ENCODE measurements at places on chromosomes 2 and 18.

DNA sequence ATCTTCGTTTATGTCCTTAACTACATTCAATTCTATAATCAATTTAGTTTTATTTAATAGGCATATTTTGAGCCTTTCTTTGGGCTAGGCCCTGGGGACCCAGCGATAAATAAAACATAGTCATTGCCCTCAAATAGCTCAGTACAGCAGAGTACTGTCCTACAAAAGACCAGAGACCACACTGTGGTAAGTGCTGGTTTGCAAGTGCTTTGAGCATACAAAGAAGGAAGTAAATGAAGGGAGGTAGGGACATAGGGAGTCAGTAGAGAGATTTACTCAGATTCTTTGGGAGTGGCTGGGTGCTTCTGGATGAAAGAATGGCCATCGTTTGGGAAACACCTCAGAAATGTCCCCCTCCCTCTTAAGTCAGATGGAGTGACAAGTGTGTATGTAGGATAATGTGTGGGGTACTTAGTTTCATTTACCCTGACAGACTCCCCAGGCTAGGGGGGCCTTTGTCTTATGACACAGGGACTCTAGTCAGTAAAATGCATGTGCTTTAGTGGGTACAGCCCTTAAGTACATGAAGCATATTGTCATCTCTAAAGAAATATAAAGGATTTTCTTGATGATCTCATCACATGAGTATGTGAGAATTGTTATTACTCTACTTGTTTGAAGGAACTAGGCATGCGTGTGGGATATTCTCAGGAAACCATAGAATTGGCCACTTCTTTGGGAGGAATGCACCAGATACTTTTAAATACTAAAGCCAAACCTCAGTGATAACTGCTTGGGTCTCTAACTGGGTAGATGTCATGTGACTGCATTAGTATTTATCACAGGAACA lies 35.1 kb downstream of the MAPRE2 start:
- DNase-seq = no peak

DNA sequence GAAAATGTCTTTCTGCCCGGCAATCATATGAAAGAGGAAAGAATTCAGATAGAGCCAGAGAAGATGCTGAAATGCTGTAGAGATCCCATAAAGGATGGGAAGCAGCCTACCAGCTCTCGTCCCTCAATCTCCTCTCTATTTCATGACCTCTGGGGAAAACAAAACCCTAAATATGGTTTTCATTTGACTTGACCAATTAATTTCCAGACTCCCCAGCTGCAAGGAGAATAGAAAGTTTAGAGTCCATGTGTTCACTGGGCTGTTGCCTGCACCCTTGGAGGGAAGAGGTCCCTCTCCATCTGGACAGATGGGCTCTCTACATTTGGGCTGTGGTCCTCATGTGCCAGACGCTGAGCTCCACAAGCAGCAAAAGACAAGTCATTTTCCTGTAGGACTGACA lies 40.6 kb downstream of the CAPN13 start:
- no peak for DNase-seq

- DNase-seq = no peak
Observed at GRCh38 chr2:120596191-120596811, 139.4 kb upstream of the GLI2 start.

DNA sequence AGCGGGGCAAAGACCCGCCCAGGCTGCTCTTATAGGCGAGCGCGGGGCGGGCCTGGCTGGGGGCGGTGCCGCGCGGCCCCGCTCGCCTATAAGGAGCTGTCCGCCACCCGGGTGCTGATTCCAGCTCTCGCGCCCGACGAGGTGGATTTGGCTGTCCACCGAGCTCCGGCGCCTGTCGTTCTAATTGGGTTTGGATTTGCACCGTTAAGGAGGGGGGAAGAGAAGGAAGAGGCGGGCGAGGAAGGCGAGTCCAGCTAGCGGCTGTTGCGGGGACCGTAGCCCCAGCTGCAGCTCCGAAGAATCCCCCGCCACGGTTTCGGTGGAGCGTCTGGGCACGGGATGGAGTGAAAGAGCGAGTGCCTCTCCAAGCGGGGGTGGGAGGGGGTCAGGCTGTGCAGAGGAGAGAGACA lies at the start of gene CNTNAP5:
CNTNAP5 (plus strand) TSS at position 117 of the 410 bp plus-strand sequence. CDS start 364 bp downstream, outside the sequence.
- peak; percentile 9 for DNase-seq

DNA sequence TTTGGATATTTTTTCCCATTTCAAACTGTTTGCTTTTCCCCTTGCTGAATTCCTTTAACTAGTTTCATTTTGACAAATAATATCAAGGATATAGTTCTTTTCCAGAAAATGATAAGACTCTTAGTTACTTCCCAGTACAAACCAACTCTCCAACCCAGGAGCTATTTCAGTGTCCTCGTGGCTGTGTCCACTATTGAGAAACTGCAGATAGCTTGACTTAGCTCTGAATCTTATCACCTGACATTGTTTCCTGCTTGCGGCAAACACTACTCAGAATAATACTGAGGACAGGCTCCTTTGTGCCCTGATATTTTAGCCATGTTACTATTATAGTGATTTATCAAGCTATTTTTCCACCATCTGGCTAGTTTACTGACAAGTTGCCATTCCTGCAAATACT lies 74.6 kb downstream of the KLF7 start:
- DNase-seq = no peak

DNA sequence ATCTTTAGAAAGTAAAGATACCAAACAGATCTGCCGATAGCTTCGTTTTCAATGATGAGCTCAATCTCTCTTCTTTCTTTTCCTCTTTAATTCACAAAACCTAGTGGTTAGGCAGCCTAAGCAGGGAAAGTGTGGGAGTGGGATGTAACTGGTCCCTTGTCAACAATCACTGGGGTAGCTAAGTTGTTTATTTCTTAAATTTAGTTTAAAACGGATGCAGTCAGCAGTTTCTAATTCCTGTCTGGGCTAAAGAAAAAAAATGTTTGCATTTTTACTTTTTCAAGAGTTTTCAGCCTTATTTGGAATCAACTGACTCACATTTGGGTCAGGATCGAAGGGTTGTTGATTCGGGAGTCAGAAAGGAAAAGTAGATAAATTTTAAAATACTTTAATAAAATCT lies 137.7 kb upstream of the TACR1 start:
- no peak for DNase-seq

DNA sequence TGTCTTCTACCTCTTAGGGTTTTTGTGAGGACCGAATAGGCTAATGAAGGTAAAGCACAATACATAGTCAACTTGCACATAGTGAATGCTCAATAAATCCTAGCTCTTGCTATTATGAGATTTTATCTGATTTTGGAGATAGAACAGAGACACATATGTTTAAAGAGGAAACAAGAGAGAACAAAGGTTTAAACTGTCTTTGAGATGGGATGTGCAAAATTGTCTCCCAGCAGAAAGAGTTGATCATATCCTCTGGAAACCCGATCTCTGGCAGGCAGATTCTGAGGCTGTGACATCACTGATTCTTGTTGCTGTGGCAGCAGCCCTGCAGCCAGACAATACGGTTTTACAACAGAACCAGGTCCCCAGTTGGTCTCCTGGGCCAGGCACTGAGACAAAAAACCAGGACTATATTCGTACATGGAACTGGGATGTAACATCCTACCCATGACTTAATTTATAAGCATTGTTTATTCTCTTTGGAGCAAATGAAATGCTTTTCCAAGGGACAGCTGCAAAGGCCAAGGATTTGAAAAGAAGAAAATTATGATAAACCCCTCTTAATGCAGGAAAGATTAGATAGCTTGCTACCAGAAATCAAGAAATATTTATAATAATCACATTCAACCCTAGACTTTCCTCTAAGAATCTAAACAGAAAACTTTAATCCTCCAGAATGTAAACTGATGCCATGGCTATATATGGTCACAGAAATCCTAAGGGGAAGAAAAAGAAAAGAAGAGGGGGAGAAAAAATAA lies 80.2 kb downstream of the SLC8A1 start:
- no peak for DNase-seq

DNA sequence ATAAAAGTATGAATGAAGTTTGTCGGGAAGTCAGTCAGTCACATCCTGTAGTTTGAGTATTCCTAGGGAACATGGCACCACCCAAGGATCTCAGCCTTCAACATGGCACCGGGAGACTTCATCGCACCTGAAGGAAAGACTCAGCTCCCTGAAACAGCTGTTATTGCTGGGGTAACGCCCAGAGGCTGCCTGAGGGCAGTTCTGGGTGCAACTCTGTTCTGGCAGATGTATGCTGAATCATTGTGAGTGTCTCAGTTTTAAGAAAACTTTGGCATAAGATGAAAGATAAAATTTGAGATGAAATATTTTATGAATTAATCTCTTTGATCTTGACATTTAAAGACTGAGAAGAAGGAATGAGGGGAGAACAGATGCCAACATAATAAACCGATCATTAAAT lies 49.9 kb upstream of the SERPINB2 start:
- DNase-seq = no peak

- no peak for DNase-seq
Observed at GRCh38 chr2:209340522-209340921, 83.3 kb upstream of the MAP2 start.

DNA sequence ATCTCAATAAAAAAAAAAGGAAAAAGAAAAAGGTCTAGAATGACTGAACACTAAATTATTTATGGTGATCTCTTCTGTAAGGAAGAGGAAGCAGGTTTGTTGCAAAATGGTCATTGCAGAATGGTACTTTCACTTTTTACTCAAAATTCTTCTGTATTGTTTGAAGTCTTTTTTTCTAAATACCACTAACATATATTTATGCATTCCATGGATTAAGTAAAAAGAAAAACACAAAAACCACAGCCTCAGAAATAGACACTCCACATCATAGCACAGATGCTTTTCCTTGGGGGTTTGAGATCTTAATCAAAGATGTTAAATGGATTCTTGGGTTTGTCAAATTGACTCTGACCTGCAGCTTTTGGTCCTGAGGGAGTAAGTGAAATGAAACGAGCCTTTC lies 47.4 kb downstream of the RHOB start:
- DNase-seq = no peak

DNA sequence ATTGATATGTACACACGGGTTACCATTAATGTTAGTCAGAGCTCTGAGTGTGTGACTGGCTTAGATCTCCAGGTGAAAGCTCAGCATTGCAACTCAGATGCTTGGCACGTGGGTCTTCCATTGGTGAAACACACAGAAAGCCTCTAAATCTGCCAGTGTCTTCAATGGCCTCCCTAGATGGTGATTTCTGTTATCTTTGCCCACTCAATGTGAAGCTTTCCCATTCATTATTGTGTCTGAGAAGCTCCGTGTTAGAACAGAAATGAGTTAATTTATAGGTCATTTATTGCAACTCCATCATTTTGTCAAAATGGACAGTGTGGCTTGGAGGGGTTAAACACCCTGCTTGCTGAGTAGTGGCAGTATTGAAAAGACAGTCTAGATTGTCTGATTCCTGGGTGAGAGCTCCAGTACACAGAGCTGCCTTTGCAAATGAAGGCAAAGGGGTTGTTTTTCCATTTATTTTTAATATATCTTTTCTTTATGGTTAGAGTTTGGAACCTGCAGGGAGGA lies 64.7 kb upstream of the GCFC2 start:
- DNase-seq = no peak

- no peak for DNase-seq
Observed at GRCh38 chr2:147520817-147521216, 324.0 kb upstream of the ACVR2A start.

DNA sequence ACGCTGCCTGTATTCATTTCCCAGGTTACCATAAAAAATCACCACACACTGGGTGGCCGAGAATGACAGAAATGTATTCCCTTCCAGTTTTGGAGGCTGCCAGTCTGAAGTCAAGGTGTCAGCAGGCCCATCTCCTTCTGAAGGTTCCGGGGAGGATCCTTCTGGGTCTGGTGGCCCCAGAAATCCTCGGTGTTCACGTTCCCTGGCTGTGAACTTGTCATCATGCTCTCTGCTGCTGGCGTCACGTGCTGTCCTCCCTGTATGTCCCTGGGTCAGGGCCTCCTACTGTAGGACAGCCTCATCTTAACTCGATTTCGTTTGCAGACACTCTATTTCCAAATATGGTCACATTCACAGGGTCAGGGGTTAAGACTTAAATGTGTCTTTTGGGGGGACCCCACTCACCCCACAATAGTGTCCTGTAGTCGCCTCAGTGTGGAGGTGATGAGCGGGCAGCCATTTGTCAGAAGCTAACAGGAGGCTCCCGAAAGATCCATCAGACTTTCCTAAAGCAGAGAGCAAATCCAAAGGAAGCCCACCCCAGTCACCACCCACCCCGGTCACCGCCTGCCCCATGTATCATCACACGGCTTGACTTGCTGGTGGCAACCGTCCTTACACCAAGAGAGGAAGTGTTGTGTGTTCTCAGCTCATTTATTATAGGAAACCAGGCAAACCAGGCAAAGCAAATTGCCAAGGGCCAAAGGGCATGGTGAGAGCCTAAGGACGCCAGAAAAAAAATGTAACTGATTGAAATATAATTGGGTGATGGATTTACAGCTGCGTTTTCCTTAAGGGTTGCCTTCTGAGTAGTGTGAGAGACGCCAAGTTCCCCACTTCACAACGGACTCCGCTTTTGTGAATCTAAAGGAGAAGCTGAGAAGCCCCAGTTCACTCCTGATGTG lies 148.8 kb upstream of the ZNF236 start:
- no peak for DNase-seq

DNA sequence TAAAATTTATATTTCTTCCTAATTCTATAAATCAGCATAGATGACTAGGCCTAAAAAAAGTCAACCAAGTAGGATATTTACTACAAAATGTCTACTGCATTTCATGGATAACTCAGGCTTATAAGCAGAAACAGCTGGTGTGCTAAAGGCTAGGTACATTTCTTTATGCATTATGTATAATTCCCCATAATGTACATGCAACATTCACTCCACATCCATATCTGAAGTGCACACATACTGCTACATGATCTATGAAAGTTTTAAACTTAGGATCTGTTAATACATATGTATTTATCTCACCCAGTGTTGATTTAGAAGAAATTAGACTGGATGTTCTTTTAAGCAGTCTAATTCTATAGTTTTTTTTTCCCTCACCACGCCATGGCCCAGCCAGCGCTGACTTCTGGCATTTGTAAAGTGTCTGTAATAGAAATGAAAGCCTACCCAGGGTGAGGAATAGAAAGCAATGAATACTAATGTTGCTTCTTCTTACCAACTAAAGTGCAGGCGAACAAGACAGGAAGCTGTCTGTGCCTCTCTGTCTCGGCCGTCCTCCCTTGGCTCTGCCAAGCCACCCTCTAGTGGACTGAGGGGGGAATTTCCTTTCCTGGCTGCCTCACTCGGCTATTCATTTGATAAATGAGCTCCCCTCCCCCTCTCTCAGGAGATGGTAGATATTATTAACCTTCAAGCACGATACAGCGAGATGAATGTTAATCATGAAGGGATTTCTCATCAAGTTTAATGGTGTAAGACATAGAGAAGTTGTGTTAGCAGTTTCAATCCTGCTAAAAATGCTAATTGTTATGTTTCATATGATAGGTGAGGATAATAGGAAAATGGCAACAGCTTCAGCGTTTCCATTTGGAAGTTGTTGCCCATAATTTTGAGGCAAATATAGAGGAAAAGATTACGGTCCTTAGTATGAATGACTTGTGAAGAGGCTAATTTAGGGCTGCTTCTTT lies 384.5 kb downstream of the MTX2 start:
- DNase-seq = no peak

DNA sequence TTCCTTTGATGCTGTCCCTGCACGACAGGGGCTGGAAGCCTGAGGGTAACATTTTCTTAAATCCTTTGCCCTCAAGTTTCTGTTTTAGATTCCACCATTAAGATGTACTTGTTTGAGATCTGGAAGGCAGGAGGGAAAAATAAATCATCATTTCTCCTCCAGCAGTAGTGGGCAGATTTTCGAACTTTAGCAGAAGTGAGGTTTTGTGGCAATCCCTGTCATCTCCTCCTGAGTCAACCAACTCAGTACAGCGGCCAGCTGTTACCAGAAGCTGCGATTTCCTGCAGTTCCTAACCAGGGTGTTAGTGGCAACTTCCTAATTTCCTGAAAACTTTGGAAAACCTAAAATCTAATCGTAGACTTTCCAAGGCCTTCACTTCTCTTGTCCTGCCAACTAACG lies 517.2 kb upstream of the ACVR2A start:
- DNase-seq = no peak
